ENCODE measurements at places on chromosomes 2 and 18. TPM values are rescaled to one million over a fixed set of nuclear protein-coding genes. Genes with fewer than 3 reads are reported as not detected.

DNA sequence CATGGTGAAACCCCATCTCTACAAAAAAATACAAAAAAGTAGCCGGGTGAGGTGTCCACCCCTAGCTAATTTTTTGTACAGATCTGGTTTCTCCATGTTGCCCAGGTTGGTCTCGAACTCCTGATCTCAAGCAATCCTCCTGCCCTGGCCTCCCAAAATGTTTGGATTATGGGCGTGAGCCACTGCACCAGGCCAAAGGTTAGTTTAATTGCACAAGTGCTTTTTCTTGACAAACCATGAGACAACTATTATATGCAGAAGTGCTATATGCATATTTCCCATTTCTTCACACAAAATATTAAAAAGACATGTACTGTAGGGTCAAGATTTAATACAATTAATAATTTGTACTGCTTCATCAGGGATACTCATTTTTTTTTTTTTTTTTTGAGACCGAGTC is 5.0 kb upstream of the GGCX start:
- H3K36me3 ChIP-seq, result no peaks in the 10 kb centered on the region
- DNase-seq, result no peak
- no peaks in the 10 kb centered on the region for H3K27me3 ChIP-seq
- no peak overlapping the region for H3K27ac ChIP-seq

- no peaks in the 10 kb centered on the region for H3K27me3 ChIP-seq
- H3K27ac ChIP-seq, result no peak overlapping the region
- no peak for DNase-seq
- H3K4me3 ChIP-seq, result no peak overlapping the region
Measured at GRCh38 chr2:180246268-180246667, 239.2 kb upstream of the CWC22 start.

- no peak for DNase-seq
- H3K36me3 ChIP-seq, result no peaks in the 10 kb centered on the region
- H3K27me3 ChIP-seq, result no peaks in the 10 kb centered on the region
- H3K4me3 ChIP-seq, result no peak overlapping the region
Measured at GRCh38 chr18:75139226-75139911, 69.6 kb downstream of the PTGR3 start.

DNA sequence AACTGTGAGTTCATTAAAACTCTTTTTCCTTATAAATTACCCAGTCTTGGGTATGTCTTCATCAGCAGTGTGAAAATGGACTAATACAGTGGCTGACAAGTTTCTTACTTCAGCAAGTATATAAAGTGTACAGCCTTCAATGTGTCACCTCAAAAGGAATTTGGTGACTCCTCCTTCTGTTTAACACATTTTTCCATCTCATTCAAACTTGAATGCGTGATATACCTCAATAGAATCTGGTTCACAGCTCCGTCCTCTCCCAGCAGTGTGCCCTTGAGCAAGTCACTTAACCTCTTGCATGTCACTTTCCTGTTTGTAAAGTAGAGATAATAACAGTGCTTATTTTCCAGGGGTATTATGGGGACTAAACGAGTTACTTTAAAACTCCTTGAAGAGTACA is 159.6 kb downstream of the CCBE1 start:
- H3K27me3 ChIP-seq, result peaks cover 3% of the 10 kb centered on the region
- H3K27ac ChIP-seq, result no peak overlapping the region
- H3K36me3 ChIP-seq, result no peaks in the 10 kb centered on the region
- no peak overlapping the region for H3K4me3 ChIP-seq
- no peaks in the 10 kb centered on the region for H3K4me1 ChIP-seq

DNA sequence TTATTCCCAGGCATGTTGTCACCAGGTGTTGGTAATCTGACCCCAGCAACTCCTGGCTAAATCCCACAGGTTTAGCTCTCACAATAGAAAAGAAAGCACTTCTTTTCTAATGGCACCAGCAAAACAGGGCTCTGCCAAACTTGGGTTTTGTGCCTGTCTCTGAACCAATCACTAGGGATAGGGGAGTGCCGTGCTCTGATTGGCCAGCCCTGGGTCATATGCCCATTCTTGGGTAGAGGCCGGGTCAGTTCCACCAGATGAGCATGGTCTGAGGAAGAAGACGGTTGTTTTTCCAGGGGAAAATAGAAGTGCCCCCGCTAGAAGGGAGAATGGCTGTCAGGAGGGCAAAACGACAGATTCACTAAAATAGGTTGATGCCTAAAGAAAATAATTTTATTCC is 14.7 kb downstream of the CDK15 start:
- H3K36me3 ChIP-seq, result no peaks in the 10 kb centered on the region
- no peak overlapping the region for H3K4me3 ChIP-seq
- no peak overlapping the region for H3K27ac ChIP-seq
- H3K4me1 ChIP-seq, result no peaks in the 10 kb centered on the region

The CAPN13 gene
- polyA plus RNA-seq, result 19.7 TPM

GRCh38 chr2:149716687-149717086 is 129.1 kb upstream of the MMADHC start:
- no peaks in the 10 kb centered on the region for H3K27me3 ChIP-seq
- H3K4me3 ChIP-seq, result no peak overlapping the region
- no peak for DNase-seq
- H3K4me1 ChIP-seq, result no peaks in the 10 kb centered on the region
- no peaks in the 10 kb centered on the region for H3K36me3 ChIP-seq

The PTPN18 gene
- polyA plus RNA-seq, result 64.4 TPM

DNA sequence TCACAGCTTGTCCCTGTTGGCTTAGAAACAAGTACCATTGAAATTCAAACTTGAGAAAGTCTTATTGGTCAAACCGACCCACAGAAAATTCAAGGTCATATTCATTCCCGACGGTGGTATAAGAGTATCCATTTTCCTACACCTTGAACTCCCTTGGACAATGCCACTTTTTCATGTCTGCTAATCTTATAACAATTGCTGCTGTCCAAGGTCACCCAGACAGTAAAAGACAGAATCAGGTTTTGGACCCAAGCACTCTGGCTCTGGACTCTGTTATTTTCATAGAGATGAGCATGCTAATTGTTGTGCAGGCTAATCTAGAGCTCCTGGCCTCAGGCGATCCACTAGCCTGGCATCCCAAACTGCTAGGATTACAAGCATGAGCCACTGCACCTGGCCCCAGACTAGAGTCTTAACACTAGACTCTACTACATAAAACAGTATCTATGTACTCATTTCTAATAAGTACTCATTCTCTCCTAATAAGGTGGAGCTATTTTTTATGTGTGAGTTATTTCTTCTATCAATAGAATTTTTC is 57.8 kb downstream of the C2orf76 start:
- H3K27me3 ChIP-seq, result no peaks in the 10 kb centered on the region
- no peak overlapping the region for H3K4me3 ChIP-seq
- no peaks in the 10 kb centered on the region for H3K36me3 ChIP-seq
- H3K27ac ChIP-seq, result no peak overlapping the region
- no peak for DNase-seq
- H3K4me1 ChIP-seq, result no peaks in the 10 kb centered on the region

- no peak overlapping the region for H3K27ac ChIP-seq
- no peak overlapping the region for H3K4me3 ChIP-seq
- peaks cover 10% of the 10 kb centered on the region for H3K4me1 ChIP-seq
- no peaks in the 10 kb centered on the region for H3K36me3 ChIP-seq
Measured at GRCh38 chr2:129708221-129708967, 271.1 kb upstream of the RAB6C start.

The MSH6 gene
- 46.7 TPM for polyA plus RNA-seq

- H3K27me3 ChIP-seq, result no peaks in the 10 kb centered on the region
- DNase-seq, result no peak
- H3K36me3 ChIP-seq, result no peaks in the 10 kb centered on the region
- no peaks in the 10 kb centered on the region for H3K4me1 ChIP-seq
- H3K27ac ChIP-seq, result no peak overlapping the region
- no peak overlapping the region for H3K4me3 ChIP-seq
Measured at GRCh38 chr2:12602661-12603060, 114.1 kb upstream of the TRIB2 start.

The FBLN7 gene
- polyA plus RNA-seq, result 1.7 TPM

The SLC9A4 gene
- 0.04 TPM for polyA plus RNA-seq

- no peak overlapping the region for H3K4me3 ChIP-seq
- no peaks in the 10 kb centered on the region for H3K27me3 ChIP-seq
- DNase-seq, result no peak
Measured at GRCh38 chr18:79766308-79766707, 31.4 kb upstream of the KCNG2 start.

DNA sequence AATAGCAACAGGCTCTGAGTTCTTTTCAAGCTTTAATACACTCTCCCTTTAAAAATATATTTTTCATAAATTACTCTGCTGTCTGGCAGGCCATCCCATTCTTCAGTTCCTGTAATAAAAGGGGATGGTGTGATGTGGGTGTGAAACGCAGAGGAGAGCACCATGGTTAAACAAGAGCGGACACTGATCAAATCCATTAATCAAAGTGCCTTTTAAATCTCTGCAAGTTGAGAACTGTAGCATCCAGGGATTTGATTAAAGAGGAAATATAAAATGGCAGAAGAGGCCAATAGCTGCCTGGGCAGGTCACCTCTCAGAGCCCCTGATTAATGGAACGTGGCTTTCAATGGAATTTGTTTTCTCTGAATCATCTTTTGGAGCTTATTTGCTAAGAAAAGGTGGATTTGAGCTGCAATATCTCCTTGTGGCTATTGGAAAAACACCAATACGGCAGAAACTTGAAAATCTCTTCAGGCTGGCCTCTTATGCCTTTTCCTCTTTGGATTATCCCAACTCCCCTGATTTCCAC is 96.9 kb downstream of the ACTR3 start:
- H3K4me3 ChIP-seq, result no peak overlapping the region
- no peaks in the 10 kb centered on the region for H3K36me3 ChIP-seq
- no peak overlapping the region for H3K27ac ChIP-seq
- no peaks in the 10 kb centered on the region for H3K27me3 ChIP-seq

DNA sequence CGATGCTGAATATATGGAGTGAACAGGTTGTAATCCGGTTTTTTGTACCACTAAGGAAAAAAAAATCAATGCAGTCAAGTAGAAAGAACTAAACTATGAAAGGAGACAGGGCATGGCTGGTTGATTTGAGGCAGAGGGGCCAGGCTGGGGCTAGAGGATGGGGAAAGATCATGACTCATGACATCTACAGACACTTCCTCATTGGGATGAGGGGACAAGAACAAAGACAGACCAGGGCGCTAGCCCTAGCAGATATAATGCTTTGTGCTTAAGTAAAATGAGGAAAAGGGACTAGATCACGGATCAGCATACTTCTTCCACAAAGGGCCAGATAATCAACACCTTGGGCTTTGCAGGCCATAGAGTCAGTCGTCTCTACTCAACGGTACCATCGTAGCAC is 55.8 kb downstream of the ST6GAL2 start:
- no peak overlapping the region for H3K27ac ChIP-seq
- H3K4me1 ChIP-seq, result no peaks in the 10 kb centered on the region
- H3K27me3 ChIP-seq, result no peaks in the 10 kb centered on the region
- H3K4me3 ChIP-seq, result no peak overlapping the region

DNA sequence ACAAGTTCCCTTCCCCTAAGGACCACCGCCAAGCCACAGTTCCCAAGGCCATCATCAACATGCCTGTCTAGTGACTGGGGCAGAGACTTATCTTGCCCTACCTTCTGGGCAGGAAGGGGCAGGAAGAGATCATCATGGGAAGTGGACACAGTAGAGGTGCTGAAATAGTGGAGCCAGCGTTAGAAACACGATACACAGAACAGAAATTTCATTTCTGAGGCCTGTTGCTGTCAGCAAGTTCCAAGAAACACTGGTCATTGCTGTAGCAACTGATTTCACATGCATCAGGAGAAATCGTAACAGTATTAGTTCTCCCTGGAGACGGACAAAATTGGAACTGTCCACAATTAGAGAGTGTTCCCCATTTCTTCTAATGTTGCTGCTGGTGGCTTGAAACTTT is 83.0 kb downstream of the COLEC12 start:
- H3K27ac ChIP-seq, result no peak overlapping the region
- H3K36me3 ChIP-seq, result no peaks in the 10 kb centered on the region
- no peak for DNase-seq
- H3K4me1 ChIP-seq, result no peaks in the 10 kb centered on the region

The NR4A2 gene
- 3.4 TPM for polyA plus RNA-seq

The SETBP1 gene
- 6.7 TPM for polyA plus RNA-seq

The SLC23A3 gene
- 6.2 TPM for polyA plus RNA-seq

- peaks cover 13% of the 10 kb centered on the region for H3K4me1 ChIP-seq
- DNase-seq, result no peak
- H3K27me3 ChIP-seq, result peaks cover 2% of the 10 kb centered on the region
- H3K4me3 ChIP-seq, result no peak overlapping the region
- H3K36me3 ChIP-seq, result no peaks in the 10 kb centered on the region
- no peak overlapping the region for H3K27ac ChIP-seq
Measured at GRCh38 chr2:216603010-216603883, 30.0 kb upstream of the IGFBP2 start.

The CRYBA2 gene
- polyA plus RNA-seq, result 13.3 TPM

The AMER3 gene
- polyA plus RNA-seq, result 1.3 TPM

DNA sequence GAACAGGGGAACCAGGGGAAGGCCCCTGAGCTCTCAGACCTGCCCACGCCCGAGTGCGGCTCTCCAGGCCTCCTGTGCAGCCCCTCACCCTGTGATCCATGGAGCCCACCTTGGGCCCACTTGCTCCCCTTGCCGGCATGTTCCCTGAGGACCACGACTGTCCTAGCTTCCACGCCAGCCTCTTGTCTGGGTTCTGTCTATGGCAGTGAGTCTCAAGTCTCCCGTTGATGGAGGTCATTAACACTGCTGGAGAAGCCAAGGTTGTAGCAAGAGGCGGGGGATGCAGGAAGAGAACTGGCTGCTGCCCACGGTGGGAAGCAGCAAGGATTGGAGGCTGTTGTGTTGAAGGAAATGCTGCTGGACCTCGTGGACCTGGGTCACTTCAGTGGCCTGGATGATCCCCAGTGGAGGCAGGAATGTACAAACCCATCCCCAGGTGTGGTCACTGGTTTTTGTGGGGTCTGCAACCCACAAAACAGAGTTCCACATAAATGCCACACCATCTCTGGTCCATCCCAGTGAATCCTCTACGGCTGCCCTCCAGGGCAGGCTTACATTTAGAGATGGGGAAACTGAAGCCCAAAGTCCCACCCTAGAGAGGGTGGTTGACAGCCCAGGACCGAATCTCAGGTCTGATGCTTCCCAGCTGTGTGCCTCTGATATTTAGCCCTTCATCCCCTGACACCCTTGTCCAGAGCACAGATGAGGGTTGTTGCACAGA is 150.3 kb downstream of the NDUFA10 start:
- H3K4me3 ChIP-seq, result no peak overlapping the region
- peaks cover 3% of the 10 kb centered on the region for H3K27me3 ChIP-seq
- DNase-seq, result no peak
- no peak overlapping the region for H3K27ac ChIP-seq
- H3K4me1 ChIP-seq, result no peaks in the 10 kb centered on the region
- no peaks in the 10 kb centered on the region for H3K36me3 ChIP-seq

GRCh38 chr2:43293744-43294695 is 67.6 kb upstream of the ZFP36L2 start:
- H3K27ac ChIP-seq, result peak overlapping the region; percentile 53
- peak; percentile 81 for DNase-seq
- peaks cover 6% of the 10 kb centered on the region for H3K4me1 ChIP-seq
- peaks cover 9% of the 10 kb centered on the region for H3K36me3 ChIP-seq

GRCh38 chr18:50297621-50298442 is 10.3 kb upstream of the CXXC1 start:
- H3K4me1 ChIP-seq, result no peaks in the 10 kb centered on the region
- peaks cover 28% of the 10 kb centered on the region for H3K27me3 ChIP-seq
- peak overlapping the region; percentile 36 for H3K4me3 ChIP-seq
- no peak overlapping the region for H3K27ac ChIP-seq
- H3K36me3 ChIP-seq, result no peaks in the 10 kb centered on the region

The PARD3B gene
- 14.0 TPM for polyA plus RNA-seq
